HS-5 (cell line): ENCODE measurements at places on chromosomes 12 and 14.

- no peak for DNase-seq
These were observed 2.1 kb upstream of the INHBE start for GRCh38 chr12:57452937-57453509.

- DNase-seq: no peak
These were observed 82.5 kb downstream of the MAP3K9 start for GRCh38 chr14:70726651-70727375.

DNA sequence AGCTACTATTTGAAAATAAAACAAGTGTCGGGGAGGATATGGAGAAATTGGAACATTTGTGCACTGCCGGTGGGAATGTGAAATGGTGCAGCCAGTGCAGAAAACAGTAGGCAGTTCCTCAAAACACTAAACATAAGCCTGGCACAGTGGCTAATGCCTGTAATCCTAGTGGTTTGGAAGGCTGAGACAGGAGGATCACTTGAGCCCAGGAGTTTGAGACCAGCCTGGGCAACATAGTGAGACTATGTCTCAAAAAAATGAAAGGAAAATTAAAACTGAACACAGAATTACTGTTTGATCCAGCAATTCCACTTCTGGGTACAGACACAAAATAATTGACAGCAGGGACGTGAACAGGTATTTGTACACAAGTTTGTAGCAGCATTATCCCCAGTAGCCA, 12.6 kb downstream of the SIVA1 start:
- DNase-seq: no peak

DNA sequence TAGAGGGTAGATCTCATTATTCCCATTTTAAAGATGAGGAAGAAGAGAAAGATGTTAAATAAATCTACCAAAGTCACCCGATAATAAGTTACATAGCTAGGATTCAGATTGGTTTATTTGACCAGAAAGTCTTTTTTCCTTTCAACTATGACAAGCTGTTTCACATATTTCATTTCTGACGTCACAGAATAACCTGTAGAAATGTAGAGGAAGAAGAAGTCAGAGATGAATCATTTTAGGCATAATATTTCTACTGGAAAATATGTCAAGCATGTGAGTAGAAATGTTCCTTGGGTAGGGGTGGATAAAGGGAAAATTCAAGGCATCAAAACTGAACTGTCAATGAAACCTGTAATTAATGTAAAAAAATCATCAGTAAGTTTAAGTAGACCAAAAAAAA, 107.0 kb downstream of the MGST1 start:
- DNase-seq: peak; percentile 22

- no peak for DNase-seq
These were observed 2.0 kb downstream of the SLC7A8 start for GRCh38 chr14:23181453-23181852.

GRCh38 chr14:50718949-50719348, 50.8 kb upstream of the SAV1 start:
- DNase-seq: no peak

- peak; percentile 57 for DNase-seq
These were observed 4.7 kb upstream of the SLC48A1 start for GRCh38 chr12:47768323-47768811.

DNA sequence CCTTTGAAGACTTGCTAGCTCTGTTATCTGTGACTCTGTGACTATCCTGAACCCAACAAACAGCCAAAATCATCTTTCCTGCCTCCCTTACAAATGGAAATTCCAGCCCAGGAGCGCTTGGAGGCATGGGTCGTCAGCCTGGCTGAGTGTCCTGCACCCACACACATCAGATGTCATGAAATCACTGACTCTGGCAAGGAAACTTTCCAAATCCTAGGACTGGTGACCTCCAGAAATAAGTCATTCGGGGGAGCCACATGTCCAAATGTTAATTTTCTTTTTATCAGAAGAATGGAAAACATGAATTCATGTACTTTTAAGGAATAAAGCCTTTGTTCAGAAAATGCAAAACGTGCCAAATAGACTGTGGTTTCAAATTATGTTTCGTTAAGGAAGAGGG, 96.3 kb upstream of the EVL start:
- no peak for DNase-seq

DNA sequence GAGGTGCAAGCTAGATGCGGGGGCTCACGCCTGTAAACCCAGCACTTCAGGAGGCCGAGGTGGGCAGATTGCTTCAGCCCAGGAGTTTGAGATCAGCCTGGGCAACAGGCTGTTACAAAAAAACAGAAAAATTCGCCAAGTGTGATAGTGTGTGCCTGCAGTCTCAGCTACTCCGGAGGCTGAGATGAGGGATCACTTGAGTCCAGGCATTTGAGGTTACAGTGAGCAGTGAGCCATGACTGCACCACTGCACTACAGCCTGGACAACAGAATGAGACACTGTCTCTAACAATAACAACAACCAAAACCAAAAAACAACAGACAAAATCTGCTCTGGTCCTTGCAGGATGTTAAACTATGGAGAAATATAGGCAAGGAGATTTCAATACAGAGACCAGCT, 13.9 kb downstream of the BTBD7 start:
- no peak for DNase-seq

DNA sequence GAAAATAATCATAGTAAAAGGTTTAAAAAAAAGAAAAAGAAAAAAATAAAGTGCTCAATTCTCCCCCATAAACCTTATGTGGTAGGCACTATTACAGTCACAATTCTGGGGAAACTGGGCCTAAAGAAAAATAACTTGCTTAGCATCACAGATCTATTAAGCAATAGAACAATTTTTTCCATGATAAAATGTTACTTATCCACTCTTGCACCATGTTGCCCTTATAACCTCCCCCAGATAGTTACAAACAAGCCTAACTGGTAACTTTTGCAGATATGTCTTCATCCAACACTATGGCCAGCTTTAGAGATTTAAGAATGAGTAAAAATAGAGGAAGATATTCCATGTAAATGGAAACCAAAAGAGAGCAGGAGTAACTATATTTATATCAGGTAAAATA, 164.8 kb downstream of the DUSP6 start:
- no peak for DNase-seq

DNA sequence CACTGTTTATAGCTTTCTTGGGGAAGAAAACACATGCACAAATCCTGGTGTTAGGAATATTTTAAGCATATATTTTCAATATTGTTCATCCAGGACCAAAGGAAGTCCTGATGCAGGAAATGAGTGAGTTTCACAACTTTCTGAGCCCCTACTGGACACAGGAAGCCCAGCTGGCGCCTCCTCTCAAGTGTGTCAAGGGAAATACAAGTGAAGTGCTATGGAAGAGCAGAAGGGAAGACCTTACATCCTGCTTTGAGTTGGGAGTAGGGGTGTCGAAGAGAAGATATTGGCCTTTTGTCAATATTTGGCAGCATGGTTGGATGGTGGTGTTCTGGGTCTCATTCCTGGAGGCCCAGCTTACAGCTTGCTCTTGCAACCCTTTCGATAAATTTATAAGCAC, 66.1 kb upstream of the ZDHHC17 start:
- no peak for DNase-seq

DNA sequence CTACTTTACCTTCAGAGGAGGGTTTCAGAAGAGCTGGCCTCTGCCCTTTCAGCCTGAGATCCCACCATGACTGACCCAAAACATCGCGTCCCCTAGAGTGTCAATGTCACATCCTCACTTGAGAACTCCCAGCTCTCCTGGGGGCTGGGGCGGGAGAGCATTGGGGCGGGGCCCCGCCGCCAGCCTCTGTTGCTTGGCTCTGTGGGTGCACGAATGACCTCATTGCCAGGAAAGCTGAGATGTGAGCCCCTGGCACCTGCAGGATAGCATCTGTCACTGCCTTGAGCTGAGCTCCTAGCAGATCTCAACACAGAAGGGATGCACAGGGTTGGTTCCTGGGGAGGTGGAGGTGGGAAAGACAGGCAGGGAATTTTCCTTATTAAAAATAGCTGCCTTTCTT, 20.6 kb upstream of the MYL2 start:
- DNase-seq: no peak

GRCh38 chr12:55979069-55979468, 5.2 kb downstream of the RAB5B start:
- DNase-seq: no peak

- DNase-seq: peak; percentile 2
These were observed 30.1 kb downstream of the LRFN5 start for GRCh38 chr14:41636492-41637392.

- DNase-seq: no peak
These were observed 45.2 kb upstream of the OASL start for GRCh38 chr12:121084229-121084628.

- DNase-seq: no peak
These were observed 672.9 kb downstream of the BCL11B start for GRCh38 chr14:98599082-98599481.
